ENCODE measurements at places on chromosomes 11 and 22. TPM values are rescaled to one million over a fixed set of nuclear protein-coding genes. Genes with fewer than 3 reads are reported as not detected.

PIWIL4 gene
- 11.5 TPM for total RNA-seq

DNAJB13 gene
- total RNA-seq, result not detected

SEC14L6 gene
- 0.27 TPM for total RNA-seq

ARHGAP32 gene
- total RNA-seq, result 13.8 TPM

HTR3A gene
- total RNA-seq, result not detected

ABCG4 gene
- total RNA-seq, result not detected

NXPE1 gene
- total RNA-seq, result not detected

MS4A7 gene
- total RNA-seq, result 81.8 TPM

GRCh38 chr22:45226503-45227186 is 14.0 kb downstream of the KIAA0930 start:
- no peak for DNase-seq

DNA sequence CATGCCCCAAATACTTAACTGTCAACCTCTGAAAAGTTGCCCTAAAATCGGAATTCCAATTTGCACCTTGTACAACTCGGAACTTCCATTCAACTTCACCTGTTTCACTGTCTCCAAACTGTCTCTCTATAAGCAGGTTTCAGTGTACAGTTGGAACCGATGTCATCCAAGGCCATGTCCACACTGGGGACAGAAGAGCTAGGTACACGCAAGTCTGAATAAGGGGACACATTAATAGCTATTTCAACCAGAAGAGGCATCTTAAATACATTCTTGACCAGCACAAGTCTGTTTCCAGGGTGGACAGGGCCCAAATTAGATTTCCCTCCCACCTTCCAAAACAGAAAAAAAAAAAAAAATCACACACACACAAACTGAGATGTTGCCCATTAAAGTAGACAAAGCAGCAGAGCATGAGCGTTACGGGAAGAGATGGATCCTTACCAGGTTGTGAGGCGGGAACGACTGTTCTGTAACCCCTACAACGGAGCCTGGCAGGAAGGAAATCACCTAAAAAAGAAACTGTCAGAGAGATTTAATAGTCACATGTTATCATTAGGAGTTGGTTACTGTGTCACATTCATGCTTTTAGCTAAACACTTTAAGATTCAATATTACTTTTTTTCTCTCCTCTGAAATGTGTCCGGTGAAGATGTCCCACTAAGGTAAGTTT is 1.7 kb downstream of the CREBZF start:
- no peak for DNase-seq

DNA sequence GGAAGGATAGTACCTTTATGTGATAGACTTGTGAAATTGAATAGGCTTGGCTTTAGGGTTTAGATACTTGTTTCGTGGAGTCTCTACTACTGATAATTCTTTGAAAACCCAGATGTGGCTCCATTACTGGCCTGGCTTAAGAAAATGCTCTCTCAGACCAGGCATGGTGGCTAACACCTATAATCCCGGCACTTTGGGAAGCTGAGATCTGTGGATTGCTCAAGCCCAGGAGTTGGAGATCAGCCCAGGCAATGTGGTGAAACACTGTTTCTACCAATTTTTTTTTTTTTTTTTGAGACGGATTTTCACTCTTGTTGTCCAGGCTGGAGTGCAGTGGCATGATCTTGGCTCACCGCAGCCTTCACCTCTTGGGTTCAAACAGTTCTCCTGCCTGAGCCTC is 40.9 kb downstream of the ATG13 start:
- no peak for DNase-seq

- DNase-seq, result no peak
Observed at GRCh38 chr11:97687111-97687510, 1297.3 kb downstream of the JRKL start.

DNA sequence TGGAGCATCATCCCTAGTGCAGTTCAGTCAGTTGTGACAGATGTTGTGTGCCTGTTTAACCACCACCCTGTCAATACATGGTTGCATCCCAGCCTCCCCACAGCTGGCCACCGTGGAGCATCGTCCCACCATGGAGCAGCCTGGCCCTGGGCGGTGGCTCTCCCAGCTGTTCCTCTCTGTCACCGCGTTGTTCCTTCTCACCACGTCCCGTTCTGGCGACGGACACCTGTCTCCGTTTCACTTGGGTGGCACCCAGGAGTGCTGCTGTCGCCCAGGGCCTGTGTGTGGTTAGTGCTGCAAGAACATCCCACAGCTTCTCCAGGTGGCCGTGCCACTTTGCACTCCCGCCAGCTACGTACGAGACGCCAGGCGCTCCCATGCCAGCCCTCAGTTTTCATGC is 26.5 kb downstream of the MUC6 start:
- no peak for DNase-seq

DNA sequence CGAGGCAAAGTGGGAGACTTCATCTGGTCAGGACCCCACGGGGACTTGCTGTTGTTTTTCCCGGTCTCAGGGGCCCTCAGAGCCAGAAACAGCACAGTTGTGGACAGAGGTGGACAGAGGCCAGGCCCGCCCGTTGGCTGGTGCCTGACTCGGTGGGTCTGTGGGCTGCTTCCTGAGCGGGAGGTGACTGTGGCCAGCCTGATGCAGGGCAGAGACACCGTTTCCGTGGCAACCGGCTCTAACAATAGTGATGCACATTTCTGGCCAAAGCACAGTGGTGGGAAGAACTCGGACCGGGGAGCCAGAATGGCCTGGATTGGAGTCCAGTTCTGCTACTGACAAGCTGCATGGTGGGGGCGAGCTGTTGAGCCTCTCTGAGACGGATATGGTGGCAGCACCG is 58.7 kb upstream of the ATXN10 start:
- DNase-seq, result no peak

GRCh38 chr22:48167238-48167637 is 1404.8 kb downstream of the TBC1D22A start:
- DNase-seq, result no peak

DNA sequence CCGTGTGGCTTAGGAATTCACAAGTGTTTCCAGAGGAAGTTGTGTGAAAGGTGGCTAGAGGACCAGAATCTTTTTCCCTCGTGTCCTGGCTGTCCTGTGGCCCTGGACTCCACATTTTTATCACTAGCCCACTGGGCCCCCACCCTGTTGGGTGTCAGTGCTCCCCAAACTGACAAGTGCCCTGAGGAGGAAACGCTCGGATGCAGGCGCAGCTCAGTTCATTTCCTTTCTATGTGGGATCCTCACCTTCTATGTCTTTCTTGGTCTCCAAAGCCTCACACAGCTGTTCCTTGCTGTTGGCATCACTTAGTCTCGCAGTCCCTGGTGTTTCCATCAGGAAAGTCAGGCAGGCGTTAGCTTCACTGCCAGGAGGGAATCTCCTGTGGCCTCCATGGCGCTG is 68.0 kb upstream of the KCNQ1OT1 start:
- no peak for DNase-seq

Data from thoracic aorta (tissue), 2 donors.